ENCODE measurements at places on chromosomes 3 and 15.

- DNase-seq: peak; percentile 34
These were observed 24.1 kb upstream of the MRPS22 start for GRCh38 chr3:139319428-139320402.

- no peak for DNase-seq
These were observed 145.5 kb upstream of the ABHD17C start for GRCh38 chr15:80549654-80550053.

DNA sequence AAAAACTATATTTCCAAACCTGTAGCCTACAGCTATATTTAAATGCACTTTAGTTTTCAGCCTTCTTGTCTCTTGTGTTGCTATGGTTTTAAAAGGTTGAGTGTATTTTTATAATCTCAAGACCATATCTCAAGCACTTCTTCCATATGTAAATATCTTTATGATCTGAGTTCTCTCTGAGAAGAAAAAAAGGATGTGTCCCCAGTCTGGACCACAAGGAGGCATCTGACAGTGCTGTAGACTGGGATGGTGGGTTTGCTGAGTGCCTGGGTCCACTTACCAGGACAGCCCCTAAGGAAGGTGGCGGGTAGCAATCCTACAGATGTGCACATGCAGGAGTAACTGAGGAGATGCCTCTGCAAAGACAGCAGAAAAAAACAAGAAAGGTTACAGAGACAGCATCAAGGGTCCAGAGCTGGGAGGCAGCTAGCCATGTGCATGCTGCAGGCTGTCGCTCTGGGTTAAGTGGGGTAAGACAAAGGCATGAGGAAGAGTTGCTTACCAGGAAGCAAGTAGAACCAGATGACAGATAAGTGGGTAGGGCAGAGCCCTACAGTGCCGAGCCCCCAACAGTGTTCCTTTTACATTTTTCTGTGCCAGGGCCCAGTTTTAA, 70.6 kb upstream of the SNRK start:
- no peak for DNase-seq

- DNase-seq: no peak
These were observed 80.0 kb upstream of the EPHA6 start for GRCh38 chr3:96734273-96735009.

All from DMS 273 treated with DMSO at 0.1 percent for 48 hours (cell line).